GOT3 (cell line): ENCODE measurements at places on chromosomes 1 and 21.

GRCh38 chr1:67582625-67583461 lies 102.2 kb upstream of the GADD45A start:
- DNase-seq, result no peak

GRCh38 chr1:180230416-180230790 lies 339 bp downstream of the LHX4 start:
- no peak for DNase-seq

DNA sequence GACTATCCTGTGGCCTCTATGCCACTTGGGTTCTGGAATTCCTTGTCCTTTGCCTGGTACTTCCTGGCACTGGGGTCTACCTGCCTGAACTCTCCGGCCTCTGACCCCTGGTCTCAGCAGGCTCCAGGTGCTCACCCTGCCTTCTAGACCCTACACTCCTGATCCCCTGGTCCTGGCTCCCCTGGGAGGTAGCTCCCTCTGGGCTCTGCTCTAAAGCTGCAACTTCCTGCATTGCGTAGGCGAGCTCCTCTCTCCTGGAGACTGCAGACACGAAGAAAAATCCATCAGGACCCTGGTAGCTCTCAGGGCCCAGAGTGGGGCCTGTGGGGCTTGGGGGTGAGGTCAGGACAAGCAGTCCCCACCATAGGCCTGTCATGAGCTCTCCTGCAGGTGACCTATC lies 7.8 kb upstream of the PLEKHG5 start:
- DNase-seq, result no peak

GRCh38 chr1:224107282-224107625 lies 6.7 kb upstream of the FBXO28 start:
- DNase-seq, result no peak

- DNase-seq, result no peak
These were observed 316.0 kb downstream of the LMO4 start for GRCh38 chr1:87644579-87645190.

DNA sequence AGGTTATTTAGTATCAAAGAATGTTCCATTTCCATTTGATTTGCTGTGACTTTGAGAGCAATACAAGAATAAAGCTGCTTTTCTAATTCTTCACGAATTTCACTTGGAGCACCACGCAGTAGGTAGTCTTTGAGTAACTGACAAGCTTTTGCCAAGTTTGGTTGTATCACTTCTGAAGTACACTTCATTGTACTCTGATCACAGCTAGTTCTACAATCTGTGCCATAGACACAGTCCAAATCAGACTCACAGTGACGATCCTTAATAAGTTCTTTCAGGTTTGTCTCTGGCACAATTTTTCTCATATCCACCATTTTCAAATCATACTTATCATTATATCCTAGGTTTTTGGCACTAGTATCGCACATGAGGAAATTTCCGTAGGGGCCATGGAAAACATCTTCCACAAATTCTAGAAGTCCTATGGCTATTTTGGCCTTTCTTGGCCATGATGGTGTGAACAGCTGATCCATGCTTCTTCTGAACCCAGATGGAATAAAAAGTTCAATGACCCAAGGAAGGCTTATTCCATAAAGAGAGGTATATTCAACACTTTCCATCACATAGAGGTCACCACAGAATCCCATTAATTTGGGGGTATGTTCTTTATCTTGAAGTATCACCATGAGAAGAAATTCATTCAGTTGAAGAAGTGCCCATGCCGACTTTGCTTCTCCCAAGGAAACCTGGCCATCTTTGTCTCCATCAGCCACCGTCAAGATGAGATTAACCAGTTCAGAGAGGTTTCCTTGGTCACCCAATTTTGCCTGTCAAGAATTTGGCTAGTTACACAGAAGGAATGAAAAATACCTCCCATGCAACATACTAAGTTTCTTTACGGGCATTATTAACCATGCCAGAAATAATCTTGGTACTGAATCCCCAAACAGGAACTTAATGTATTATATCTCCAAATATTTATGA lies 11.9 kb downstream of the RPL5 start:
- no peak for DNase-seq

DNA sequence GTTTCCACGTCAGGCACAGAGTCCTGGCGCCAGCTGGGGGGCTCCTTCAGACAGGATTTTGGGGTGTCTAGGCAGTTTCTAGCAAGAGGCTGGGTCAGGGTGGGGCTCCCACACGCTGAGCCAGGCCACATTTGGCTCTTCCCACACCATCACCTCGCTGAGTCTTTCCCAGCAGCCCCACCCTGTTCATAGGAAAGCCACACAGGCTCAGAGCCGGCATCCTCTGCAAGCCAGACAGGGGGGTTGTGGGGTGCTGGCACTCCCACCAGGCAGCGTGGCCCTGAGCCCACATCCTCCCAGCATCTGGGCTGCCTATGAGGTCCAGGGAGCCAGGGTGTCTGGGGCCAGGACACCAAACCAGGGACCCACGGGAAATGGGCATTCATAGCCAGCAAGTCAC lies 2.8 kb upstream of the GPR153 start:
- DNase-seq, result no peak

DNA sequence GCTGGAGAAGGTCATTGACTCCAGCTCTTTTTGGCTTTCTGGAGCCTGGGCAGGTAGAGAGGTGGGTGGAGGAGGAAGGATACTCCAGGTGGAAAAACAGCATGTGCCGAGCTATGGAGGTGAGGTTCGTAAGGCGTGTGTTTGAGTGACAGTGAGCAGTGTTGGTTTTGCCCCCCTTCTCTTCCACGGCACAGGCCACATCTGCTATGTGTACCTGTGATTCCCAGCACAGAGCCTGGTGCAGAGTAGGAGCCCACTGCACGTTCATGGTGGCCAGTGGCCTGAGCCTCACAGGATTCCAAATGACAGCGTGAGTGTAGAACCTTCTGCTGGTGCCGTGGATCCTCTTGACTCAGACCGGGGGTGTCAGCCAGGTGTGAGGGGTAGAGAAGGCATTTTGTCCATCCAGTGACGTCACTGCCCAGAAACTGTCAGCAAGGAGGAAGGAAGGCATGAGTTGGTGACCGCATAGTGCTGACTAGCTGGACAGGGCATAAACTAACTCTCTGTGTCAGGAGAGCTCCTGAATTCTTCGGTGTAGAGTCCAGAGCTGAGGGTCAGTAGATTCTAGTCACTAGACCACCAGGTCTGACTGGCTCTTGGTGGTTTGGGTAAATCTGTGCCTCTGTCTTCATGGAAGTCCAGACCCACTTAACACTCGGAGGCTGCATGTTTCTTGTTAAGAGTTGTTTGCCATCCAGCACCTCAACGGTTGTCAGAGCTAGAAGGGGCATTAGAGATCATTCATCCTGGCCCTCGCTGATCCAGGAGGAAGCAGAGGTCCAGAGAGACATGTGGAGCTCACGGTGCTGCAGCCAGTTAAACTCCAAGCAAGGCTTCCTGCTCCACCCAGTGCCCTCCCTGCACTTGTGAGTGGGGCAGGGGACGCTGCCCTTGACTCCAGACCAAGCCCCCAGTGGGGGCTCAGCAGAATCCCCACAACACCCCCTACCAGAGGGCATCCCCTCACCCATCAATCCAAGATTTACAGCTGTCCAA lies 3.8 kb downstream of the QSOX1 start:
- no peak for DNase-seq

DNA sequence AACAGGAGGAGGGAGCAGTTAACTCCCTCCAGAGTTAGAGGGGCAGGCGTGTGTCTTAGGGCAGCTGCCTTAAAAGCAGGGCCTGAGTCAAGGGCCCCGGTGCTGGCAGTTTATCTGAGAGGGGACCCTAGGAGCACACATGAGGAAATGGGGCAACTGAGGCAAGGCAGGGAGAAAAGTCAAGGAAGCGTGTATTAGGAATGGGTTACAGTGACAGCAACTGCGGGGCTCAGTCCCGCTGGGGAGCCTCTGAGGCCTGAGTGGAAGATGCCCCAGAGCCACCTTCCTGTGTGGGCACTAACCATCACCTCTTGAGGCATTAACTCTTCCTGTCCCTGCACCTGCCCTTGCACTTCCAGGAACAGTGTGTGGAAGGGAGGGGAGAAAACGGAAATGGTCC lies 276.3 kb downstream of the MATN1 start:
- DNase-seq, result no peak

GRCh38 chr1:232890340-232890943 lies 60.0 kb upstream of the NTPCR start:
- no peak for DNase-seq

DNA sequence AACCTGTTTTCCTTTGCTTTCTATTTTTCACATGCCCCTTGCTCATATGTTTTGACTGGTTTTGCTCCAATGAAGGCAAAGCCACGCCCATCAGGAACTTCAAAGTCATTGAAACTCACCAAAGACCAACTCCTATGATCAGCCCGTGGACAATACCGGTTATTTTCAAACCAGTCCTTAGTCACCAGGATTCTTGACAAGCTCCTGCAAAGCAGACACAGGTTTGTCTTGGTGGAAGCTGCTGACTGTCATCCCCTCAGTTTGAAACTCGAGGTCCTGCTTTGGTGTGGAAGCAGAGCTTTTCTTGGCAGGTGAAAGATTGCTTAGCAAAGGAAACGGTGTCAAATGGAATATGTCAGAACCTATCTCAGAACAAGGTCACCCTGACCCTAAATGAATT lies 384.7 kb upstream of the CXADR start:
- DNase-seq, result no peak

GRCh38 chr1:167617153-167618147 lies 12.6 kb upstream of the RCSD1 start:
- no peak for DNase-seq
